Activated CD4-positive, alpha-beta memory T cell treated with anti-CD3 and anti-CD28 coated beads, Interleukin-2, amount 10 ng/mL, durations not matched to agents 7 days and 5 days (primary cell): ENCODE measurements at places on chromosomes 12 and 14. TPM values are rescaled to one million over a fixed set of nuclear protein-coding genes. Genes with fewer than 3 reads are reported as not detected.

The TC2N gene
- total RNA-seq = 180 TPM

The LTBP2 gene
- 0.28 TPM for total RNA-seq

The CD4 gene
- 324 TPM for total RNA-seq

The OR10P1 gene
- total RNA-seq = not detected

The VRTN gene
- not detected for total RNA-seq

The CTSG gene
- 1.1 TPM for total RNA-seq

DNA sequence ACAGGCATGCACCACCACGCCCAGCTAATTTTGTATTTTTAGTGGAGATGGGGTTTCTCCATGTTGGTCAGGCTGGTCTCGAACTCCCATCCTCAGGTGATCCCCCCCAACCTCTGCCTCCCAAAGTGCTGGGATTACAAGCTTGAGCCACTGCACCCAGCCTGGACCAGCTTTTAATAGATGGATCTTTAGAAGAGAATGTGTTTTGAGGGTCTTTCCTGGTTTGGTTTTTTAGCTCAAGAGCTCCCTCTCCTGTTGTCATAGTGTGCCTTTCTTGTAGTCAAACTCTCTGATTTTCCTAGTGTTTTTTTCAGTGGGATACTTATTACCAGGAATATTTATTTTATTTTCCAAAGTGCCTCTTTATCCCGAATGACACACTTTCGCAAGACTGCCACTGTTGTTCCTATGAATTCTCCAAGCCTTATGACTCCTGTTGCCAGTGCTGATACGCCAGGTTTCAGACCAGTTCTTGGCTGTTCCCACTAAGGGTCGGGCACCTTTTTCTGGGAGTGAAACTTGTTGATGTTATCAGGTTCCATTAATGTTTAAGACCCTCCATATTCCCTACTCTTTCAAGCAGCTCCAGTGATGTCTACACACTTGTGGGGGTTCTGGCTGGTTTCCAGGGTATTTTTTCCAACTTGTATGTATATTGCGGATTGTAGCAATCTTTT, 31.5 kb upstream of the LIMA1 start:
- DNase-seq = no peak

GRCh38 chr12:125284945-125285685, 219.9 kb downstream of the AACS start:
- DNase-seq = no peak

- DNase-seq = no peak
Observed at GRCh38 chr14:101825797-101826196, 64.3 kb downstream of the PPP2R5C start.

DNA sequence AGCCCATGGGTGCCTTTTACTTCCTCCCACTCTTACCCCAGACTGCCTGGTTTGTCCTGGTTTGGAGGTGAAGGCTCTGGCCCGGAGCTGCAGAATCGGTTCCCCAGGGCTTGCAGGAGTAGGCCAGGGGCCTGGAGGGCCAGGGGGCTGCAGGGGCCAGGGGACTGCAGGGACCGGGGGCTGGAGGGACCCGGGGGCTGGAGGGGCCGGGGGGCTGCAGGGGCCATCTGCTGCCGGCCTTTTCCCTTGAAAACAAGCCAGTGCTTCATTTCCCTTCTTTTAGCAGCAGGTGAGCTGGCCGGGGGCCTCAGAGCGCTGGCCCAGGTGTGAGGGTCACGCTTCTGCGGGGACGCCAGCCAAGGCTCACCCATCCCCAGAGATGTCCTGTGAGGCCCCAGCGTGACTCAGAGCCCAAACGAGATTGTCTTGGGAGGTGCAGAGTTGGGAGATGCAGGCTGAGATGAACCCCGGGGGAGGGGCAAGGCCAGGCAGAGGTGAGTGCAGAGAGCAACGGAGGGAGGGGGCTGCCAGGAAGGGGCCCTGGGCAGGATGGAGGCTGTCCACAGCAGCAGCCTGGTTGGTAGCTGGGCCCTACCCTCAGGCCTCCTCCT, 154.9 kb downstream of the KIF26A start:
- no peak for DNase-seq

DNA sequence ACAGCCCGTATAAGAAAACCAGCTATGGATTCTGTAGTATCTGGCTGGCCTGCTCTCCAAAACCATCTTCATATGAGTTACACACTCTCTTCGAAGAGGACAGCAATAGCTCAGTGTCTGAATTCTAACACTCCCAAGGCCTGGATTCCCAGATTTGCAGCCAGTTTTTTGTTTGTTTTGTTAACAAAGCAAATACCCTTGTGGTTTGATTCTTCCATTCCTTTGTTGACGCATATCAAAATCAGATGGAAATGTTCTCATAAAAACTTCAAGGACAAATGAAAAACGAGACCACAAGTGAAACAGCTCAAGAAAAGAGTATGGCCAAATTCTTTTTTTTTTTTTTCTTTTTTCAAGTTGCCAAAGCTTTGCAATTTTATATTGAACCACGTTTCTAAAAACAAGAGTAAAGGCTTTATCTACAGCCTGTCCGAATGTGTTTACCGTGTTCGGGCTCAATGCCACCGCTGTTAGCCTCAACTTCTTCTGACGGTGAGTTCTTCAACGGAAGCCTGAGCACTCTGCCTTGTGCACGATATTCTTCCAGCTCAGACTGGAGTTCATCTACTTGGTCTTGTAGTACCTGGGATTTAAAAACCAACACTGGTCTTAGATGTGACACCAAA, 67.5 kb downstream of the NIN start:
- no peak for DNase-seq

- DNase-seq = no peak
Observed at GRCh38 chr14:73887694-73888459, 1.2 kb downstream of the ZNF410 start.

DNA sequence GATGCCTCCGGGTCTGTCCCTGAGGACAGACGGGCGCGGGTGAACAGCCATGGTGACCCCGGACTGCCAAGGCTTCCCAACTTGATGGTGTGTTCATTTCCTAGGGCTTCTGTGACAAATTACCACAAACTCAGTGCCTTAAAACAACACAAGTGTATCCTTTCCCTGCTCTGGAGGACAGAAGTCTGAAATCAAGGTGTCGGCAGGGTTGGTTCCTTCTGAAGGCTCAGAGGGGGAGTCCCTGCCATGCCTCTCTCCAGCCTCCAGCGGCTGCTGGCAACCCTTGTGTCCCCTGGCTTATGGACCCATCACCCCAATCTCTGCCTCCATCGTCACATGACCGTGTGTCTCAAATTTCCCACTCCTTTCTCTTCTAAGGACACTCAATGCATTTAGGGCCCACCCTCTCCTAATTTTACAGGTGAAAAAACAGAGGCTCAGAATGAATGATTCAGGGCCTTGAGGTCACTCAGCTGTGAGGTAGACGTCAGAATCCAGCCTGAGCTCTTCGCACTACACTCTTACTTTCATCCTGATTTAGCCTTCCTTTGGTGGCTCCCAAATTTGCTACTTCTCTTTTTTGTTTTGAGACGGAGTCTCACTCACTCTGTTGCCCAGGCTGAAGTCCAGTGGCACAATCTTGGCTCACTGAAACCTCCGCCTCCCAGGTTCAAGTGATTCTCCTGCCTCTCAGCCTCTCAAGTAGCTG, 45.4 kb downstream of the VCPKMT start:
- no peak for DNase-seq

DNA sequence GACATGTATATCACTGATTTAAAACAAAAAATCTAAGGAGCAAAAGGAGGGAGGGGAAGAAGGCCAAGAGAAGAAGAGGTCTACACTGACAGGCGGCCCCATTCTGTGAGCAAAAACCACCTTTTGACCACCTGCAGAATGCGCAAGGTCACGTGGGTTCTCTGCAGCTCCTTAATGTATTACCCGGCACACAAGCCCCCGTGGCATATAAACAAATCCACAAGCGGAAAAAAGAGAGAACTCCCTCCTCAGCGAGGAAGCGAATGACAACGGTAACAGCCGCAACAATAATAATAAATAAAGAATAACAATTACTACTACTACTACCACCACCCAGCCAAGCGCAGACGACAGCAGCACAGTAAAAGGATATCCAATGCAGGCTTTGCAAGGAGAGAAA, 1.3 kb downstream of the KSR2 start:
- DNase-seq = no peak

DNA sequence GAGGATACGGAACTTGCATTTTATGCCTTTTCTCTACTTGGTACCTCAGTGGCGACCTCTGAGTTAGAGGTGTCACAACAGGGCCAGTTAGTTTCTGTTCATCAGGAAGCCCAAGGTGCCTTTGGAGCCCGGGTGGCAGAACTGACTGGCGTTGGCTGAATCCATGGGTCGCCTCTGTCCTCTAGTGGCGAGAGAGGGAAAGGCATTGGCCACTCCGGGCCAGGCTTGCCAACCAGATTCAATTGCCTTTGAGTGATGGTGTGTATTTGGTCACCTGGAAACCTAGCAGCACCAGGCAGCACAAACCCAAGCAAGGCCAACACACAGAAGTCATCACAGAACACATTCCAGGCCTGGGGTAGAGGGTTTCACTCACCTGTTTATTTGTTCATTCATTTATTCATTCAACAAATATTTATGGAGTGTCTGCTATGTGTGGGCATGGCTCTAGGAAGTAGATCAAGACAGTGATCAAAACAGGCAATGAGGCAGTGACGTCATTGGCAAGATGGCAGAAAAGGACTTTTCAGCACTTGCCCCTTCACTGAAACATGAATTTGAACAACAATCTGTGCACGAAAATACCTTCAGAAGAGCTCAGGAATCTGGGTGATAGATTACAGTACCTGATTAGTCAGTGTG, 40.5 kb upstream of the KCNA5 start:
- DNase-seq = peak; percentile 55

DNA sequence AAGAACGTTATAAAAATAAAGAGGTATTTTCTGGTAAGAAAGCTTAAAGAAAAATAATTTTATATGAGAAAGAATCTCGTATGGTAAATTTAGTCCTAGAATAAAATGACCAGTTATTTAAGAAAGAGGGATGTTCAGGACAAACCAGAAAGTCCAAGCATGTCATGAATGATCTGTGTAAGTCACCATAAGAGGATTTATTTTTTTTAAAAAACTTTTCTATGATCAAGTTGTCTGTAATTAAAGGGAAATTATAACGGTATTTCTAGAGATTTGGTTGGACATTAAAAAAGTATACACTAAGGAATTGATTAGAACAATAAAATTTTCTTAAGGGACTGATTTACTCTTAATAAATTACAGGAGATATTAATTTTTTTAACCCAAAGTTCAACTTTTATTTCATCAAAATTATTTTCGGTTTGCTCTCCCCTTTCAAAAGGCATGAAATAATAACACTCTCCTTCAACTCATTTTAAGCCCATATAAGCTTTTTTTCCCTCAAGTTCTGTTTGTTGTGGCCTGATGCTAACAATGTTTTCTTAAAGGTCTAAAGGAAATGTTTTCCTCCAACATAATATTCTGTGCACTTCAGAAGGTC, 49.9 kb upstream of the CPSF6 start:
- DNase-seq = no peak

DNA sequence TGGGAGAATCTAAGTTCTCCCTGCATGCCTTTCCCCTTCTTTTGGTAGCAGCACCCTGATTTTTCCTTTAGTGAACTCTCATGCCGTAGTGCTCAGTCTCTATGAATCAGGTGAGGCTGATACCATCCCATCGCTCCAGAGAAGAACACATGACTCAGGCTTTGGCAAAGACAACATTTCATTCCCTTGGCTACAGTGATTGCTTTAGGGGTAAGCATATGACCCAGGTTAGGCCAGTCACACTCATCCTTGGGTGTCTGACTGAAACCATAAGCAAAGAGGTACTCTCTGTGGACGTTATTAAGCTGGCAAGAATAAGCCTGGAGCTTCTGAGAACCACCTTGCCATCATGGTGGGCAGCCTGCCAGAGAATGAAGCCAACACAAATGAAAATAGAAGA, 141.8 kb downstream of the MYRFL start:
- no peak for DNase-seq

DNA sequence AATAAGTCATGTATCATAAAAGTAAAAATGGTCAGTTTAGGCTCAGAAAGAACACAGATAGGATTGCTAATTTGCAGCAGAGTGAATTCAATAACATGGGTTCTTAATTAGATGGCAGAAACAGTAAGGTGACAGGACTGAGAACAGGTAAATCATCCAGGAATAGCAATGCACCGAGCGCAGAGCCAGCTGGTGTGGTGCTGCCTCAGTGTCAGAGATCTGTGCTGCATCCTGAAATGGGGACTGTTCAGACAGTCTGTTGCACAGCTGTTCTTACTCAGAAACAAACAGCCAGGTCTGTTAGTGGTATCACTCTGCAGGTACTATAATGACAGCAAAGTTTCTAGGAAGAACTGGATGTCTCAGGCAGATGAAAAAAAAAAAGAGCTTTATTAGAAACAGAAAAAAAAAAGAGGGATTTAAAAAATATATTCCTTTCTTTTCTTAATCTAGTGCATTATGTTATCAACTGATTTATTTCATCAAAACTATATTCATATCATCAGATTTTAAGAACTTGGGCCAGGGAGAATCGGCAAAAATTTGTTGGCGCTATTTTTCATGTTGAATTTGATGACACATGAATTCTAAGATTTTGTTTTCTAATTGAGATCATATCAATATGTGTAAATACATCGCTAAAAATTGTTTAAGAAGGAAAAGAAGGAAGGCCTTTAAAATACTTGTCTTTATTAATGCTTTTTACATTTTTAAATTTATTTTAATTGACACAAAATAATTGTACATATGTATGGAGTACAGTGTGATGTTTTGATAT, 501.8 kb downstream of the PRKD1 start:
- DNase-seq = no peak

DNA sequence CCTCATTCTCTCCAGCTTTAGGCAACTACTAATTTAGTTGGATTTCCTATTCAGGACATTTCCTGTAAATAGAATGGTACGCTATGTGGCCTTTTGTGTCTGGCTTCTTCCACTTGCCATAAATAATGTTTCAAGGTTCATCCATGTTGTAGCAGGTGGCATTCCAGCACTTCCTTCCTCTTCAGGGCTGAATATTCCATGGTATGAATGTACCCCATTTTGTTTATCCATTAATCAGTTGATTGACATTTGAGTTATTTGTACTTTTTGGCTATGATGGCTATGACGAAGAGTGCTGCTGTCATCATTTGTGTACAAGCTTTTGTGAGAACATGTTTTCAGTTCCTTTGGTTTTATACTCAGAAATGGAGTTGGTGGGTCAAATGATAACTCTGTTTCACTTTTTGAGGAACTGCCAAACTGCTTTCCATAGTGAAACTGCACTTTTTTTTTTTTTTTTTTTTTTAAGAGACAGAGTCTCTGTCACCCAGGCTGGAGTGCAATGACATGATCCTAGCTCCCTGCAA, 6.5 kb upstream of the CDK2AP1 start:
- DNase-seq = no peak

GRCh38 chr12:82366197-82366596, 7.9 kb downstream of the METTL25 start:
- no peak for DNase-seq

GRCh38 chr12:62328296-62328921, 68.2 kb downstream of the USP15 start:
- DNase-seq = no peak

DNA sequence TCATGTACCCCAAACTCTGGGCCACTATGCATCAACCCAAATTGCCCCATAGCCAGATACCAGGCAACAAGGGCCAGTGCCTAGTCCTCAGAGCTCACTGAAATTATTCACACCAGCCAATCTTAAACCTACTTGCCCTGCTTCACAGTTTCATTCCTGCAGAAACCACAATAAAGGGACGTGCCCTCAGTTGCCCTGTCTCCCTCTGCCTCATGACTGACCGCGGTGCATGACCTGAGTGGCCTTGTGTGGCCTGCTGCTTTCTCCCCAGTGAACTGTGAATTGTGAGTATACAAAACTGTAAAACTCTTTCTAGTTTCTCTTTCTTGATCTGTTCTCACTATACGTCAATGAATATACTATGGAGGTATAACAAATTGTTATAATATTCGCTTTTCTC, 490.9 kb upstream of the MIS18BP1 start:
- no peak for DNase-seq
